ENCODE measurements at places on chromosomes 3 and 15.

DNA sequence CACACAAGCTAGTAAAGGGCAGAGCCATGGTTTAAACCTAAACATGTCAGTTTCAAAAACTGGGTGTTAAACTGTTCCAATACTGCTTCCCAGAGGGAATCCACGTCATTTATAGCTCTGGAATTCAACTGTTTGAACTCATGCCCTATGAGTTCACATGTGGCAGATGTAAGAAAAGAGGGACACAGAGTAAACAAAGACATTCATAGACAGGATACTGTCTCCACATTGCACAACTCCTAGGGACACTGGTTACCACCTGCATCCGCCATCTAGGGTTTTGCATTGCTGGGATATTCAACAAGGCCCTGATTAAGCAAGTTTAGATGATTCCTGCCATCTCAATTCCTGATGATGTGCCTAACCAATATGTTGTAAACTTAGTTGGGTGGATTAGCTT lies 134.1 kb upstream of the COL8A1 start:
- H3K4me1 ChIP-seq: no peaks in the 10 kb centered on the region
- H3K36me3 ChIP-seq: no peaks in the 10 kb centered on the region
- H3K4me3 ChIP-seq: no peak overlapping the region
- no peak overlapping the region for H3K27ac ChIP-seq
- no peak for DNase-seq

- H3K27me3 ChIP-seq: no peaks in the 10 kb centered on the region
- H3K27ac ChIP-seq: no peak overlapping the region
- no peaks in the 10 kb centered on the region for H3K4me1 ChIP-seq
- no peak for DNase-seq
- H3K4me3 ChIP-seq: no peak overlapping the region
- peaks cover 11% of the 10 kb centered on the region for H3K36me3 ChIP-seq
Measured at GRCh38 chr3:15060029-15060428, 5.1 kb downstream of the MRPS25 start.

DNA sequence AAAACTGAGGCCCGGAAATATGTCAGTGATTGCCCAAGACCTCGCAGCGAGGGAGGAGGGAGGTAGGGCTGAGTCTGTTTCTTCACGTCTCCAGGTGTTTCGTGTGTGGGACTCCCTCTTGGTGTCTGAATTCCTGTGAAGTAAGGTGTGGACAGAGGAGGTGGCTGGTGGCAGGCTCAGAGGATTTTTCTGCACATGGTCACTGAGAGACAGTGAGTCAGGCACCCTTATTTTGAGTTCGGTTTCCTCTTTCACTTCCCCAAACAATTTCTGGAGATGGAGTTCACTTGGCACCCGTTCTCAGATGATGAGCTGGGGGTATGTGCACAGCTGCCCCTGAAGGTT lies 46.3 kb upstream of the VPS8 start:
- H3K27ac ChIP-seq: no peak overlapping the region
- H3K4me3 ChIP-seq: no peak overlapping the region

DNA sequence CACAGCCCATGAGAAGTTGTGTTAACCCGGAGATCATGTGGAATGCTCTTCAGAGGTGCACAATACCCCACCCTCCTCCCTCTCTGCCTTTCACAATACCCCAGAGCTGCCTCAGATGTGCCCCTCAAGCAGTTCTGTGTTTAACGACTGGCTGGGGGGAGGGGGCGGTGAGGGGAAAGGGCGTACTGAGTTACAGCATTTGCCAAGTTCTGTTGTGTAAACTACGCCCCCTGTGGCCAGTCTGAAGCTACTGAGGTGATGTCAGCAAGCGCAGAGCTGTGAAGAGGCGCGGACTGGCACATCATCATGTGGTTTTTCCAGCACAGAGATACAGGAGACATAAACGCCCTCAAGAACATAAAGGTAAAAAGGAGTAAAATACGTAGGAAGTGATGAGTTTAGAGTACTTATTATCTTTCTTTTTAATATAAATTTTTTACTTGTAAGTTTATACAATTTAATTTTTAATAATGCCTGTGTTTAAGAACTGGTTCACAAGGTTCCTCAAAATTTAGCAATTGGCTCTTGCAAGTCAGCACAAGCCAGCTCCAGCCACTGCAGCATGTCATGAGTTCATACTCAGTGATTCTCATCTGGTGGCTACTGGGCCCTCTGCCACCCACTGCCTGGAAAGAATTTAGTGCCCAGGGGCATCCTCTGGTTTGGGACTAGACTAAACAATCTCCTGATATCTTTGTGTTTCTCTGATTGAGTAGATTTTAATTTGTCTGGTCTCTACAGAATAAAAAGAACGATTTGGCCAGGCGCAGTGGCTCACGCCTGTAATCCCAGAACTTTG lies 1.7 kb downstream of the EPB42 start:
- H3K4me3 ChIP-seq: no peak overlapping the region
- no peaks in the 10 kb centered on the region for H3K36me3 ChIP-seq

DNA sequence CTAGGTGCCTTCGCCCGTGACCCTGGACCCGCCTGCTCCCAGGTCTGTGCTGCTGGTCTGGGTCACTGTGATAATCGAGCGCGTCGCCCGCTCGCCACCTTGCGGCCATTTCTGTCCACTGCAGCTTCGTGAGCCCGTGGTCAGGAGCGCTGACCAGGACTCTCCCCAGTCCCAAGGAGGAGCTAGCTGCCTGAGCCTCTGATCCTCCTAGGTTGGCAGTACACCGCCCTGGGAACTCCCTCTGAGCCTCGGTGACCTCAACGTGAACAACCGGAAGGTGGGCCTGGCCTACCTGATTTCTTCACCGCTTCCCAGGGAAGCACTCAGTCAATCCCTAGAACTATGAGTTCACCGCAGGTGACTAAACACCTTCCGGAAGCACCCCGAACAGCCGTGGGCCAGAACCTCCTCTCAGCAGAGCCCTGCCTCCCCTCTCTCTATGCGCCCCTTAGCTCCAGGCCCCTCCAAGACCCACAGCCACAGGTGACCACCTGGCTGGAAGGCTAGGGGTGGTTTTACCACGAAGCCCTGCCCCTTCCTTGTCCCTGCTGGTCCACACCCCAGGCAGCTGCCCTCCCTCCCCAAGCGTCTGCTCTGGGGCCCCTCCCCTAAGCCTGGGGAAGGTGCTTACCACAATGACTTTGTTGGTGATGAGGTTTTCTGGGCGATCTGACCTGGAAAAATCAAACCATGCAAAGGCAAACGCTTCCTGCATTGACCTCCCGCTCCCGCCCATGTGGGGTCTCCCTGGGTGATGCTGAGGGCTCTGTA lies 9.7 kb downstream of the PLA2G4D start:
- peak; percentile 85 for DNase-seq
- H3K27ac ChIP-seq: no peak overlapping the region
- H3K4me1 ChIP-seq: peaks cover 7% of the 10 kb centered on the region

DNA sequence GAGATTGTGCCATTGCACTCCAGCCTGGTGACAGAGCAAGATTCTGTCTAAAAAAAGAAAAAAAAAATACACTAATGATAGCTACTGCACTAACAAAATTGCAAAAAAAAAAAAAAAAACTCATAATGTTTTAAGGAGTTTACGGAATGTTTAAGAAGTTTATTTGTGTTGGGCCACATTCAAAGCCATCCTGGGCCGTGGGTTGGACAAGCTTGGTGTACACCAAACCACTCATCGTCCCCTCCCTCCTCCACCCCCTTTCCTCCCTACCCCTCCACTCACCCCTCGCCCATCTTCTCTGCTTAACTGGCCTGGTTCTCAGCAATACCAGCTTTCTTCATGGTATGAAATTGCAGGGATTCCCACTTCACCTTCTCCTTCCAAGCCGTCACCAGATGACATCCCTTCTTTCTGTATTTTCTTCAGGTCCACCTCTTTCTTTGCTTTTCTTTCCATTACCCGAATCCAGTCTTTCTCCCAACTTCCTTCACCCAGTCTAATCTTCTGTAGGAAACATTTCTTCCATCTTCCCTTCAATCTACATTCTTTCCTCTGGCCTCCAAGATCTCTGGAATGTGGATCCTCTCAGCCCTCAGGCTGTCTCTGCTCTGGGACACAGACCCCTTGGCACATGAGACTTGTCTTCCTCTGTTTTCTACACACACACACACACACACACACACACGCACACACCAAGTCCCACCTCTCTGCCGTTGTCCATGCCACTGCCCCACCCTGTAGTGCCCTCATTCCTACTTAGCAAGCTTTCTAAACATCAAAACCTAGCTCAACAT lies 3.5 kb upstream of the MESP1 start:
- H3K27ac ChIP-seq: no peak overlapping the region
- no peak overlapping the region for H3K4me3 ChIP-seq
- DNase-seq: no peak
- peaks cover 14% of the 10 kb centered on the region for H3K27me3 ChIP-seq
- no peaks in the 10 kb centered on the region for H3K36me3 ChIP-seq

- no peaks in the 10 kb centered on the region for H3K36me3 ChIP-seq
- peaks cover 2% of the 10 kb centered on the region for H3K4me1 ChIP-seq
- no peak overlapping the region for H3K27ac ChIP-seq
- H3K4me3 ChIP-seq: no peak overlapping the region
- H3K27me3 ChIP-seq: no peaks in the 10 kb centered on the region
- no peak for DNase-seq
Measured at GRCh38 chr3:112740835-112741234, 99.9 kb upstream of the CCDC80 start.
